AG09309 (cell line): ENCODE measurements at places on chromosomes 11 and 22.

DNA sequence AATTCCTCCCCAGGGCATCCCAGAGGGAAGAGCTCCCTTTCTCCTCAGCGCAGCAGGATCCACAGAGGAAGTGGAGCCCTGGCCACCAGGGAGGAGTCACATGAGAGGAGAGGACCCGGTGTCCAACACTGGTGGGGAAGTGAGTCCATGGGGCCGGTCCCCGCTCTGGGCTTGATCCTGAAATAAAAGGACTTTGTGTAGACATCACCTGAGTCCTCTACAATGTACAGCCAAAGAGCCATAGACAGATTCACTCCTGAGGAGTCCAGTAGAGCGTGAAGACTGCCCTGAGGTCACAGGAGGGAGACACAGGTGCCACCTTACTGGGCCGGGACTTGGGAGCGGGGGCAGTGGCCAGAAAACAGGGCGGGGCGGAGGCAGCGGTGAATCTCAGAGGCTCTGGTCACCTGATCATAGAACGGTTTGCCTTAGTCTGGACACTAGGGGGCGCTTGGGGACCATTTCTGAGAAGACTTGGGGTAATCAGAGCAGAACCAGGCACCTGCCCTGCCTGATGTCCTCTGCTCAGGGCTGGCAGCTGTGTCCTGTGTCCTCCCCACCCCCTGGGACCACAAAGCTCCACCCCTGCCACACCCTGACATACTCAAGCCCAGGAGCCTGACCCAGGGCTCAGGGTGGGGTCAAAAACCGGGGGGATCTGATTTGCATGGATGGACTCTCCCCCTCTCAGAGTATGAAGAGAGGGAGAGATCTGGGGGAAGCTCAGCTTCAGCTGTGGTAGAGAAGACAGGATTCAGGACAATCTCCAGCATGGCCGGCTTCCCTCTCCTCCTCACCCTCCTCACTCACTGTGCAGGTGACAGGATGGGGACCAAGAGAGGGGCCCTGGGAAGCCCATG lies 112.7 kb downstream of the VPREB1 start:
- peak; percentile 2 for DNase-seq

DNA sequence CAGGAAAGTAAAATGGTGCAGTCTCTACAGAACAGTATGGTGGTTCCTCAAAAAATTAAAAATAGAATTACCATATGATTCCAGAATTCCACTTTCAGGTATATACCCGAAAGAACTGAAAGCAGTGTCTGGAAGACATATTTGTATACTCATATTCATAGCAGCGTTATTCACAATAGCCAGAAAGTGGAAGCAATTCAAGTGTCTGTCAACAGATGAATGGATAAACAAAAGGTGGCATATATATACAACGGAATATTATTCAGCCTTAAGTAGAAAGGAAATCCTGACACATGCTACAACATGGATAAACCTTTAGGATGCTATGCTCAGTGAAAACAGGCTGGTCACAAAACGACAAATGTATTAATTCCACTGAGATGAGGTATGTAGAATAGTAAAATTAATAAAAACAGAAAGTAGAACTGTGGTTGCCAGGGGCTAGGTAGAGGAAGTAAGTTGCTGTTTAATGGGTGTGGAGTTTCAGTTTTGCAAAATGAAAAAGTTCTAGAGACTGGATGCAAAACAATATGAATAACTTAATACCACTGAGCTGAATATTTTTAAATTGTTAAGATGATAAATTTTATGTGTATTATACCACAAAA lies 14.5 kb downstream of the SAA1 start:
- DNase-seq: no peak

DNA sequence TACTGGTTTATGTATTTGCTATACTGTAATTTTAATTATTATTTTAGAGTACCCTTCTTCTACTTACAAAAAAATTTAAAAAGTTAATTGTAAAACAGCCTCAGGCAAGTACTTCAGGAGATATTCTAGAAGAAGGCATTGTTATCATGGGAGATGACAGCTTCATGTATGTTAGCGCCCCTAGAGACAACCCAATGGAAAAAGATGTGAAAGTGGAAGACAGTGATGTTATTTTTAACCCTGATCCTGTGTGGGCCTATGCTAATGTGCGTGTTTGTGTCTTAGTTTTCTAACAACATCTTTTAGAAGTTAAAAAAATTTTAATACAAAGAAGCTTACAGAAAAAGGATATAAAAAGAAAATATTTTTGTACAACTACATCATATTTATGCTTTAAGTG lies 205.0 kb downstream of the FAM76B start:
- DNase-seq: no peak

DNA sequence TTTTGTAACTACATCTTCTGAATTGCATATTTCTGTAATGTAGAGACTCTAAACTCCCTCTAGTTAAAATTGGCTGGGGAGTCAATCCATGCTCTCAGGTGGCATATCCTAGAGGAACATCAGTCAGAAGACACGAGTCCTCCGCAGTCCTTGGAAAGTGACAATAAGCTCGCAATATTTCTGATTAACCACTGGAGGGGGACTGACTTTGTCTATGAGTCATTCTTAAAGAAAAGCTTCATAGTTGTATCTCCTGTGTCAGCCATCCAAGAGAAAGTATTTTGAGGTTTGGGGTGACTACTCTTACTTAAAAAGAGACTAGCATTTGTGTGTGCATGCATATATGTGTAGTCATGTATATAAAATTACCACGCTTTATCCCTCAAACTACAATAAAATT lies 60.2 kb downstream of the SLN start:
- DNase-seq: no peak

- DNase-seq: no peak
Observed at GRCh38 chr22:30097861-30098260, 17.6 kb downstream of the HORMAD2 start.
